Ovary (tissue), 10 donors: ENCODE measurements at places on chromosomes 7 and 10. TPM values are rescaled to one million over a fixed set of nuclear protein-coding genes. Genes with fewer than 3 reads are reported as not detected.

PLEKHA1 gene
- total RNA-seq = 25.8 TPM

- H3K27me3 ChIP-seq = no peaks in the 10 kb centered on the region
- no peak overlapping the region for H3K4me3 ChIP-seq
- H3K4me1 ChIP-seq = peaks cover 5% of the 10 kb centered on the region
- no peaks in the 10 kb centered on the region for H3K36me3 ChIP-seq
Measured at GRCh38 chr10:103499881-103500280, 6.4 kb downstream of the NEURL1 start.

- H3K36me3 ChIP-seq = no peaks in the 10 kb centered on the region
- no peak overlapping the region for H3K27ac ChIP-seq
- no peaks in the 10 kb centered on the region for H3K27me3 ChIP-seq
- H3K4me1 ChIP-seq = no peaks in the 10 kb centered on the region
- DNase-seq = no peak
Measured at GRCh38 chr7:156117542-156118247, 305.4 kb upstream of the SHH start.

DNA sequence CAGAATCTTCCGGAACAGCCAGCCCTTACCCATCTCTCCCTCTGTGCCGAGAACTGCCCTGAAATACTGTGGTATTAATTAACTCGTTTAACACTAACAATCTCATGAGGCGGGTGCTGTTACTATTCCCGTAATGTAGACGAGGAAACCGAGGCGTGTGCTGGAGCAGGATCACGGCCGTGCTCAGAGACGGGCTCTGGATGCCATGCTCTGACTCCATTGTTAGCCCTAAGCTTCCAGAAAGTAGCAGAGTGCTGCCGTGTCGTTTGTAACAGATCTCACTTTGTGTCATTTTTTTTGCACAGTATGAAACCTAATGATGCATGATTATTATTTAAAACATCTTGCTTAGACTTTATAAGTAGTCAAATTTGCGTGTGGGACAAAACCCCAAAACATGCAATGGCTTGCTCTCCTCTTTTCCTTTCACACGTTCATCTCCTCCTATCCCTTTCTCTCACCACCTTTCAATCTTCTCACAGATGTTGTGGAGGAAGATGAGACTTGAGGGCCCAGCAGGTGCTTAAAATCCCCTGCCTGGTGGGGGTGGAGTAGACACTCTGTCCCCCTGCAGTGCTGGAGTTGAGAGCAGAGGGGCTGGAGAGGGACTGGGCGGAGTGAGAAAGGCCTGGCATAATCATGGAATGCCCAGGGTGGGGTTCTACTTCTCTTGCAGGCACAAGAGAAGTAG is 482 bp upstream of the ACTR3C start:
- H3K4me3 ChIP-seq = peak overlapping the region; percentile 74
- H3K27me3 ChIP-seq = no peaks in the 10 kb centered on the region
- no peaks in the 10 kb centered on the region for H3K36me3 ChIP-seq
- H3K27ac ChIP-seq = peak overlapping the region; percentile 90

GRCh38 chr7:40599836-40600235 is 465.0 kb downstream of the SUGCT start:
- DNase-seq = no peak
- H3K4me3 ChIP-seq = no peak overlapping the region
- H3K4me1 ChIP-seq = peaks cover 2% of the 10 kb centered on the region
- H3K36me3 ChIP-seq = no peaks in the 10 kb centered on the region
- no peaks in the 10 kb centered on the region for H3K27me3 ChIP-seq
- no peak overlapping the region for H3K27ac ChIP-seq

DNA sequence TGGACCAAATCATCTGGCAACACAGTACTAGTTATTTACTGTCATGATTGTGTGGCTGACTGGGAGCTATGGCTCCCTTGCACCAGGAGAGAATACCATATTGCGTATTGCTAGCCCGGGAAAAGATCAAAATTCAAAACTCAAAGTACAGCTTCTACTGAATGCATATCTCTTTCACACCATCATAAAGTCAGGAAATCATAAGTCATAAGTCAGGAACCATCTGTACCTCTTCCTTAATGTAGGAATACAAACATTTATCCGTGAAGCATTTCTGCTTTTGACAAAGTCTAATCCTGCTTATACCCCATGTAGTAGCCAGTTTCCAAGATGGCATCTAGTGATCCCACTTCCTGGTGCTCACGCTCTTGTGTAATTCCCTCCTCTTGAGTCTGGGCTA is 2.2 kb upstream of the CREB3L2 start:
- no peaks in the 10 kb centered on the region for H3K36me3 ChIP-seq
- no peak overlapping the region for H3K4me3 ChIP-seq
- peaks cover under 1% of the 10 kb centered on the region for H3K4me1 ChIP-seq
- no peak overlapping the region for H3K27ac ChIP-seq
- H3K27me3 ChIP-seq = no peaks in the 10 kb centered on the region
- no peak for DNase-seq

TMEM139 gene
- total RNA-seq = 0.35 TPM

DNA sequence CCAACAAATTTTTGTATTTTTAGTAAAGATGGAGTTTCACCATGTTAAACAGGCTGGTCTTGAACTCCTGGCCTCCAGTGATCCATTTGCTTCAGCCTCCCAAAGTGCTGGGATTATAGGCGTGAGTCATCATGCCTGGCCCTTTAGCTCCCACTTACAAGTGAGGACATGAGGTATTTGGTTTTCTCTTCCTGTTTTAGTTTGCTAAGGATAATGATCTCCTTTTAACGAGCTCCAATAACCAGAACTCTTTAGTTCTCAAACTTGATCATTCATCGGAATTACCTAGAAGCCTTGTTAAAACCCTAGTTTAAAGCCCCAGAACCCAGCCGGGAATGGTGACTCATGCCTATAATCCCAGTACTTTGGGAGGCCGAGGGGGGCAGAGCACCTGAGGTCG is 481.4 kb downstream of the TYW1 start:
- H3K4me1 ChIP-seq = no peaks in the 10 kb centered on the region
- DNase-seq = no peak
- no peaks in the 10 kb centered on the region for H3K36me3 ChIP-seq
- no peaks in the 10 kb centered on the region for H3K27me3 ChIP-seq

DNA sequence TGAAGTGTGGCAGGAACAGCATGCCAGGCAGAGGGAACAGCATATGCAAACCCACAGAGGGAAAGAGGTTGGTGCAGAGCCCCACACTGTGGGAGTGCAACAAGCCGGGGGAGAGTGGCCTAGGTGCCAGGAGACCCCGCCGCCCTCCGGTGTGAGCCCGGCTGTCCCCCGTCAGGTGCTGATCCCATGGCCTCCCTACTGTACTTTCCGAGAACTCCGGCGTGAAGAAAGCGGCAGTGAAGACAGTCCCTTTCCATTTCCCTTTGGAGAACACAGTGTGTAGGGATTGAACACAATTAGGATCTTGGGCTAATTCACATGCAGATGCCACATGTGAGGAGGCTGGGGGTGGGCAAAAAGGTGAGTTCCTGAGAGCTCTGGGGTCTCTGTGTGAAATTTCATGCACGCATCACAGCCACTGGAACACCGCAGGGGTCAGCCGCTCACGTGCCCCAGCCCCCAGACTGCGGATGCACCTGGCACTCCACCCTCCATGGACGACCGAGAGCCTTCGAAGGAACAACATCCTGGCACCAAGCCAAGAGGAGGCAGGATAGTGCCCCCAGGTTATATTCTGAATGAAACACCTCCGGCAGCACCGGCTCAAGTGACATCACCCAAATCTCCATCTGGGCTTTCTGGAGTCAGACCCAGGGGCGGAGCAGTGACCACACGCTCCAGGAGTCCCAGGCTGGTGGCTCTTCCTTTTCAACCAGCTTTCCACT is 82.1 kb upstream of the PPP2R2D start:
- H3K4me3 ChIP-seq = no peak overlapping the region
- no peak for DNase-seq
- H3K27me3 ChIP-seq = no peaks in the 10 kb centered on the region
- no peak overlapping the region for H3K27ac ChIP-seq

GRCh38 chr7:150848561-150849115 is 3.7 kb upstream of the AOC1 start:
- no peak overlapping the region for H3K27ac ChIP-seq
- no peaks in the 10 kb centered on the region for H3K36me3 ChIP-seq
- H3K4me1 ChIP-seq = no peaks in the 10 kb centered on the region
- H3K4me3 ChIP-seq = no peak overlapping the region
- H3K27me3 ChIP-seq = no peaks in the 10 kb centered on the region

AKR1C2 gene
- 12.9 TPM for total RNA-seq

PLEKHS1 gene
- total RNA-seq = 1.7 TPM

ACTR3C gene
- 10.3 TPM for total RNA-seq

GRCh38 chr7:4800487-4800886 is 25.1 kb downstream of the AP5Z1 start:
- no peak overlapping the region for H3K4me3 ChIP-seq
- H3K36me3 ChIP-seq = no peaks in the 10 kb centered on the region
- H3K27ac ChIP-seq = no peak overlapping the region
- no peaks in the 10 kb centered on the region for H3K4me1 ChIP-seq
- no peak for DNase-seq

DNA sequence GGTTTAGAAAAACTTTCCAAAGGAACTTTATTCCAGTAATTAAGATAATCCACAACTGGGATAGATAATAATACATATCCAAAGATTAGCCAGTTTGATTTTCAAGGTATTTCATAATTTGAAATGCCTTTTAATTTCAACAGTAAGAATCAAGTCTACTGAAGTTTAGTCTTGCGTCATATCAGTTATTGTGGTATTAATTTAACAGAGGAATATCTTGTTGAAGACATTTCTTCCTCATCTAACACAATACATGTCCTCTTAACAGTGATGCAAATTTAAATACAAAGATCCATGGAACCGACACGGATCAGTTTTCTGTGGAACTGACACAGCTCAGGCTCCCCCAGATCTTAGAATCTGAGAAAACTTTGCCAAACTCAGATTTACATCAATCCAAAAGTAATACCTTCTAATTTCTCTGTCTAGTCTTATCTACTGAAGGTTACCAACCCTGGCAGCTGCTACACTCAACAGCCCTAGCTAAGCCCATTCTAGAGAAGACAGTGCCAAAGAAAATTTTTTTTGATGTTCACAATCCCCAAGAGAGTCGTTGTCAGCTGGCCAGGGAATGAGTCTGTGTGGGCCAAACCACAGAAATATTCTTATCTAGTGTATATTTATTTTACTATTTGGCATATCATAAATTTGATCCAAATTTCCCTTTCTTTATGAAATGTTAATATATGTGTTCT is 365.2 kb upstream of the MEOX2 start:
- H3K4me3 ChIP-seq = no peak overlapping the region
- DNase-seq = no peak
- H3K27me3 ChIP-seq = no peaks in the 10 kb centered on the region

DNA sequence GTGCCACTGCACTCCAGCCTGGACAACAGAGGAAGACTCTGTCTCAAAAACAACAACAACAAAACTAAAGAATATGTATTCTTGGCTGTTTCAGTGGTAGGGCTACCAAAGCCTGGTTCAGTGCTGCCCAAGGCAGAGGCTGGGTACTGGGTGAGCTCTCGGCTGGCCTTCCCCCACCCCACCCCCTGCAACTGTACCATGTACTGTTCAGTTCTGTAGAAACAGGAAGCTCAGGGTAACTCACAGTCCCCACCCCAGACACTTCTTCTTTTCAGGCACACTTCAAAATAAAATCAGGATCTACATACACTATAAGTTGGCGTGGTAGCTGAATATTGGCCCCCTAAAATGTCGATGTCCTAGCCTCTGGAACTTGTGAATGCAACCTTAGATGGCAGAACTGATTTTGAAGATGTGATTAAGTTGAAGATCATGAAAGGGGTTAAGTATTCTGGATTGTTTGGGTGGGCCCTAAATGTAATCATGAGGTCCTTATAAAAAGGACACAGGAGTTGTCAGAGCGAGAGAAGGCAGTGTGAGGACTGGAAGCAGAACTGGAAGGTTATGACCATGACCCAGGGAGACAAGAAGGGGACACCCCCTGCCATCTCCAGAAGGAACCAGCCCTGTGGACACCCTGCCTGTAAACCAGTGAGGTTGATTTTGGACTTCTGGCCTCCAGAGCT is 31.2 kb downstream of the TBXAS1 start:
- H3K4me1 ChIP-seq = no peaks in the 10 kb centered on the region
- H3K27me3 ChIP-seq = no peaks in the 10 kb centered on the region
- H3K4me3 ChIP-seq = no peak overlapping the region
- no peaks in the 10 kb centered on the region for H3K36me3 ChIP-seq
- no peak overlapping the region for H3K27ac ChIP-seq

- no peak overlapping the region for H3K27ac ChIP-seq
- H3K4me1 ChIP-seq = no peaks in the 10 kb centered on the region
- DNase-seq = no peak
Measured at GRCh38 chr10:98971464-98971863, 264.2 kb downstream of the HPSE2 start.

DNA sequence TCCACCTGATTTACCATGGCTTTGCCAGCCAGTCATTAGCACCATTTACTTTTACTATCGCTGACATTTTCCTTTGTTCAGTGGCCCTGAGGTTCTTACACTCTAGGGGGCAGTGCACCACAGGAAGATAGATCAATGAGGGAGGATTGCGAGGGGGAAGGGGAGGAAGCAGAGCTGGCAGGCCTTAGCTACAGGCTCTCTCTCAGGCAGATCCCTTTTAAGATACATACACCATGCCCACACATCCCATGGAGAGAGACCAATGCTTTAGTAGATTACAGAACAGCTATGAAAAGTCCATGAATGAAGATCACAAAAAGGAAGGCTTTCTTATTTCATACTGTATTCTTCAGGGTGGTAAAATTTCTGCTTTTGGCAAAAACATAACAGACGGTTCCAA is 47.4 kb downstream of the DENND11 start:
- no peaks in the 10 kb centered on the region for H3K4me1 ChIP-seq
- H3K4me3 ChIP-seq = no peak overlapping the region
- H3K27ac ChIP-seq = no peak overlapping the region
- no peaks in the 10 kb centered on the region for H3K27me3 ChIP-seq
- H3K36me3 ChIP-seq = no peaks in the 10 kb centered on the region

CCDC172 gene
- total RNA-seq = not detected

DNA sequence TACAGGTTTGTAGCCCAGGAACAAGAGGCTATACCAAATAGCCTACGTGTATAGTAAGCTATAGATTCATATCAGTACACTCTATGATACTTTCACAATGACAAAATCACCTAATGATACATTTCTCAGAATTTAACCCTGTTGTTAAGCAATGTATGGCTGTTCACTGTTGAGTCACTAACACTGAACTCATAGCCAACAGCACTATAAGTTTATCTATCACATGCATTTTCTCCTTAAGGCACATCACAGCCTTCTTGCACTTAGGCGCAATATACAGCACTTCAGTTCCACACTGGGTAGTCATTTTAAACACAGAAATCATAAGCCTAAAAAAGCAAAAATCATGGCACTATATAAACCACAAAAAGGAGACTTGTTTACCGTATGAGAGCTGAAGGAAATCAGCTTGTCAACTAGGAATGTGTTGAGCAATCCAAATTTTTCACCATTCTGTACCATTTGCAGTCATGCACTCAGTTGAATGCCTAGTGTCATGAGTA is 45.6 kb downstream of the ZNF438 start:
- H3K27ac ChIP-seq = no peak overlapping the region
- no peaks in the 10 kb centered on the region for H3K27me3 ChIP-seq
- H3K36me3 ChIP-seq = no peaks in the 10 kb centered on the region

DNA sequence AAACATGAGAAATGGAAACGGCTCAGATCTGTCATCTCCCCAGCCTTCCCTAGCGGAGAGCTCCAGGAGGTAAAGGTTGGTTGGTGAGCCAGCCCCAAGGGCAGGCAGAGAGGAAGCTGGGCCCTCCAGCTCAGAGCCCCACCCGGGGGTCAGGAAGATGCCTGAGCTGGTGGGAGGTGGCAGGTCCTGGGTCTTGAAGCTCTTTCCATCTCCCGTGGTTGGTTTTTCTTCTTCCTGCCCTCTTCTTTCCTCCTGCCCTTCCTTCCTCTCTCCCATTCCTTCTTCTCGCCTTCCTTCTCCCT is 384.2 kb upstream of the FOXK1 start:
- H3K4me1 ChIP-seq = no peaks in the 10 kb centered on the region
- no peak for DNase-seq
- no peak overlapping the region for H3K27ac ChIP-seq
- H3K4me3 ChIP-seq = no peak overlapping the region
- H3K36me3 ChIP-seq = no peaks in the 10 kb centered on the region
